ENCODE measurements at places on chromosomes 7 and 10.

DNA sequence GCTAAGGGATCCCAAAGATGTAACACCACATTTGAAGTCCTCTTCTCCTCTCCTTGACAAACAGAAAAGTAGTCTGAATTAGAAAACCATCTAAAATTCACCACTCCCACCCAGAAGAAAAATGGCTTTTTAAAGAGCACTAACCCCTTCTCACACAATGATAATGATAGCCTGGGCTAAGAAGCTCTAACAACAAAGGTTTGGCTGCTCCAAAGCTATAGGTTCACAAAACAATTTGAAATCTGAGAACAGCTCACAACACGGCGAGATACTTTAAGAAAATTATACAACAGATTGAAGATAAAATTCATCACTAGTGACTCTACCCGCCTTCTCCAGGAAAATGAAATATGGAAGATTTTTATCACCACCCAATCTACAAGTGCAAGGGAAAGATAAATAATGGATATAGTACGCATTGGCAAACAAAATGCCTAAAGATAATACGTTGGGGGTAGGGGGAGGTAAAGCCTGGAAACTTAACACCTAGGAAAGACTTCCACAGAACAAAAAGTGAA is 7.4 kb downstream of the ITGB1 start:
- DNase-seq: no peak

DNA sequence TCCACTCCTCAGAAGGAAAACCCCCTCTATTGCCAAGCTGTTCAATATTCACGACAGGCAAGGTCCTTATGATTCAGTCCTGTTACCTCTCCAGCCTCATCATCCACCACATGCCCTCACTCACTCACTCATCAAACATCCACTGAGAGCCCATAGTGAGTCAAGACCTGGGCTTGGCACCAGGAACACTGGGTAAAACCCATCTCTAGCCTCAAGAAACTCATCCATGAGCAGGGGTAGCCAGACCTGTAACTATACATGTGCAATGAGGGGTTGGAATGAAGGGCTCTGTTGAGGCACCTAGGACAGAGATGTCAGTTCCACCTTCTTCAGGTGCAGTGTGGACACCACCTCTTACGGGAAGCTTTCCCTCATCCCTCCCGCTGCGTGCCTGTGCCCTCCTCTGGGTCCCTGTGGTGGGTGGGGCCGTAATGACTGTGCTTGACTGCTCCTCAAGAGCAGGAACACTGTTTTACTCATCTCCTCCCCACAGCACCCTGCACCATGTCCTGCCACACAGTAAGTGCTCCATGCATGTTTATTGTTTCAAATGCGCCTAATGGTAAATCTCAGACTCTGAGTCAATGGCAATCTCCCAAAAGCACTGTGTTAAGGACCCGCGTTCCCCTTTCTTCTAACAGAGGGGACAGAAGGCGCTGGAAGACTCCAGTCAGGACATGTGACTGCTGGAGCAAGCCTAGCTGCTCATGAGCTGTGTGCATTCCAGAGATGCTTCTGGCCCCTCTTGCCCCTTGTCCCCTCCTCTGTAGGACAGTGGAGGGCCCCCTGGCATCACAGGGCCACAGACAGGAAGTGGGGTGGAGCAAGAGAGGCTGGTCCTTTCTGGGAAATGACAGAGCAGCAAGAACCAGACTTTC is 95.4 kb downstream of the HIPK2 start:
- DNase-seq: no peak

DNA sequence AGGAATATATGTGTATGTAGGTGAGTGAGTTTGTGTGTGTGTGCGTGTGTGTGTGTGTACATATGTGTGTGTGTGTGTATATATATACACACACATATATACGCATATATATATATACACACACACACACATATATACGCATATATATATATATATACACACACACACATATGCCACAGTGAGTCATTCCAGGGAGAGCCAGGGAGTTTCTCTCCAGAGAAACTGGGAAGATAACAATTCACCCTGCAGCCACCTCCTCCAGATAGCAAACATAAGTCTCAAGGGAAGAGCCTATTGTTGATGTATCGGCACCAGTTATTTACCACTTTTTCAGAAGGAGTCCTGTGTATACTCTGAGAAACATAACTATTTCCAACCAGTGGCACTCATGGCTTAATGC is 102.3 kb upstream of the STK17A start:
- DNase-seq: no peak

DNA sequence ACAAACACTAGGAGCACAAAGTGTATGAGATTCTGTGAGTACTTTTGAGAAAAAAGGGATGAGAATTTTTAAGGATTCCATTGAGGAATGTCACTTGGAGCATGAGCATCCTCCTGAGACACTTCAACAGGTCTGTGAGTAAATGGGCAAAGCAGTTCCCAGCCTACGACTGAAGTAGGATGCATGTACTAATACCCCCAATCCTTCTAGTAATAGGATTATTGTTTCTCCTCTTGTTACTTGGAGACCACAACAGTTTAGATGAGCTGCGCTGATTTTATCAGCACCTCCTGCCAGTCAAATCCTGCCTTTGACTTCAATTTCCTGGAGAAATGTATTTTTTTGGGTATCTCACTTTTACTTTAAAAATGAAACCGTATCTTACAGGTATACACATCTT is 820 bp downstream of the BBS9 start:
- DNase-seq: no peak

GRCh38 chr10:30199376-30200016 is 140.1 kb upstream of the JCAD start:
- DNase-seq: no peak

DNA sequence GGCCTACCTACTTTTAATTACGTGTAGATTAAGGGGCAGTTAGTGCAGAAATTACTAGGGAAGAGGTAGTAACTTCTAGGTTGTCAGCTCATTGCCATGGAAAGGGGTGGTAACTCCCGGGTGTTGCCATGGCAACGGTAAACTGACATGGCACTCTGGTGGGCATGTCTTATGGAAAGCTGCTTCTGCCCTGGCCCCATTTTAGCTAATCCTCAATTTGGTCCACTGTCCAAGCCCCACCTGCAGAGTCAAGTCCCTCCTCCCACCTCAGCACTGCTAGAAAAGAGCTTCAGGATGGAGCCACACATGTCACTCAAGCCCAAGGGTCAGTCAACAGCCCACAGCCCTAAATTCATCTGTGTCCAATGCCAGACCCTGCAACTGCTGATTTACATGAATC is 7.5 kb upstream of the ZKSCAN1 start:
- DNase-seq: no peak

- DNase-seq: no peak
Observed at GRCh38 chr7:115033917-115034459, 112.1 kb downstream of the MDFIC start.

GRCh38 chr10:101529725-101530553 is 58.1 kb downstream of the POLL start:
- no peak for DNase-seq

DNA sequence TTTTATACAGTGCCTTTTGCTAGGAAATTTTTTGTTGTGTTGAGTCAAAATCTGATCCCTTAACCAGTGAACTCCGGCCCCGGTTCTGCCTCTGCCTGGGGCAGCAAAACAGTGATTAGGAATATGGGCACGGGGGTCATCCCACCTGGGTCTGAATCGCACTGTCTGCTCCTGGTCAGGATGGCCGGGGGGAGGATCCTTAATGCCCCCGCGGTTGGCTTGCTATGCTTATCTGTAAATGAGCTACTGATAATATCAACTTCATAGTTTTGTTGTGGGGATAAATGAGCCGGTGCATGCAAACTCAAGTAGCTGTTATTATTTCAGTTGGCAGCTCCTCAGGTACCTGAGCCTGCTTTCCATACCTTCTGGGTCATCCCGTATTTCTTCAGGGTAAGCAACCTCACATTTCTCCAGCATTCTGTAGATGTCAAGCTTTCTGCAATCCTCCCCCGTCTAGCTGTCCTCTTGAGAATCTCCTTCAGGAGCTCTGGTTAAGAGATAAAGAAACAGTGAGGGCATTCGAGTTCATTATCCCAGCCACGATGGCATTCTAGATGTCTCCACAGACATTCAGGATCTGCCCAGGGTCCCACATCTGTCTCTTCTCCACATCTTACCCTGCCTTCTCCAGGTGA is 592.2 kb downstream of the SDK1 start:
- DNase-seq: no peak

- DNase-seq: no peak
Observed at GRCh38 chr7:158350166-158350900, 237.3 kb downstream of the PTPRN2 start.
